ENCODE measurements at places on chromosomes 4 and X.
A peak's percentile ranks its signal among the peaks of the same experiment; 100 is the strongest.

DNA sequence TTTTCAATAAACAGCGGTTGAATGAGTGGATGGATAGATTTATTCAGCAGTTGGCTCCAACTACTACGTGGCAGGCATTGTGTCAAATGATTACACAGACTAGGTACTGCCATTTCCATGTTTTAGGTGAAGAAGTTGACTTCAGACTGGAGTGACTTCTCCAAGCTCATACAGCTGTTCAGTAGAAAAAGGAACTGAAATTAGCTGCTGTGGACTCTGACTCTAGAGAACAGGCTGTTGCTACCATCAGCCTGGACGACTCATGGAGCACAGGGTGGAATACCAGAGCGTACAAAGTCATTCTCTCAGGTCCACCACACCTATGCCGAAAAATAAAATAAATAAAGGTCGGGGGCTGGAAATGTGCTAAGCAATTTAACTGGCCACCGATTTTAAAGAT lies 45.3 kb downstream of the TENM3 start:
- no peak for DNase-seq

DNA sequence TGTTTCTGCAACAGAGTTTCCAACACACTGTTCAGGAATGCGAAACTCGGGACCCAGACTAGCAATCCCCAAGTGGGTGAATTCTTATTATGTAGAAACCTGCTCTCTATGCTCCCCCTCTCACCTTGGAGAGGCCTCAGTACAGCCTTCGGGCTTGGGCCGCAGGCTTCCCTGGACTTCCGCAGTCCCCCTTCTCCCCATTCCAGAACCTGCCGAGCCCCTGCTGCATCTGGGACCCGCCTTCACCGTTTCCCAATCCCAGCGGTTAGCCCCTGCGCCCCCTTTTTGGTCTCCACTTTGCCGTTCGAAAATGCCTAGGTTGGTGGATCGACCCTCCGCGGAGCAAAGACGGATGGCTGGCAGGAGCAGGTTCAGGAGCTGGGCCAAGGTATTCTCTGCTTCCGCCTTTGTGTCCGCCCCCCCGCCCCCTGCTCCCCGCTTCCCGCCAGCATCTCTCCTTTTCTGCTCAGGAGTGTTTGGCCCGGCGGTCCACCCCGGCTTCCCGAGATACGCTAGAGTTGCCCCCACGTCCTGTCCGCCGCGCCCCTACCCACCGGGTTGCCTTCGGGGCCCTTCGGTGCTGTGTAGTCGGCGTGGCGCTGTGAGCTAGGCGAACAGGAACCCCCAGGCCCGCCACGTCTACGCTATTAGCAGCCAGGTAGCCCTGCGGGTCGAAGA lies 11.5 kb downstream of the HAND2 start:
- DNase-seq, result no peak

DNA sequence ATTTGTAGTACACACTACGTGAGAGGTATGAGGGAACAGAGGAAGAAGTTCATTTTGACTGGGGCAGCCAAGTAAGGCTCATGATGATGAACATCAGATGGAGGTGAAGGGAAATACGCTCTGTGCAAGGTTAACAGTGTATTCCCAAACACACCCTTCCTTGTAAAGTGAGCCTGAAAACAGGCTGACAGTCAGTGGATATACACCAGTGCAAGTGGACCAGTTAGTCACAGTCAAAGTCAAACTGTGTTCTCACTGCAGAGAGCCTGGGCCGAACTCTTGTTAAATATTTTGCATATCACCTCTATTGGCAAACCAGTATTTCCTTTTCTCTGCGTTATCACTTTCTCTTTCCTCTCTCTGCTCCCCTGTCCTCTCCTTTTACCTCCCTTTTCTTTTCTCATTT lies 23.4 kb upstream of the RHOH start:
- DNase-seq, result no peak

DNA sequence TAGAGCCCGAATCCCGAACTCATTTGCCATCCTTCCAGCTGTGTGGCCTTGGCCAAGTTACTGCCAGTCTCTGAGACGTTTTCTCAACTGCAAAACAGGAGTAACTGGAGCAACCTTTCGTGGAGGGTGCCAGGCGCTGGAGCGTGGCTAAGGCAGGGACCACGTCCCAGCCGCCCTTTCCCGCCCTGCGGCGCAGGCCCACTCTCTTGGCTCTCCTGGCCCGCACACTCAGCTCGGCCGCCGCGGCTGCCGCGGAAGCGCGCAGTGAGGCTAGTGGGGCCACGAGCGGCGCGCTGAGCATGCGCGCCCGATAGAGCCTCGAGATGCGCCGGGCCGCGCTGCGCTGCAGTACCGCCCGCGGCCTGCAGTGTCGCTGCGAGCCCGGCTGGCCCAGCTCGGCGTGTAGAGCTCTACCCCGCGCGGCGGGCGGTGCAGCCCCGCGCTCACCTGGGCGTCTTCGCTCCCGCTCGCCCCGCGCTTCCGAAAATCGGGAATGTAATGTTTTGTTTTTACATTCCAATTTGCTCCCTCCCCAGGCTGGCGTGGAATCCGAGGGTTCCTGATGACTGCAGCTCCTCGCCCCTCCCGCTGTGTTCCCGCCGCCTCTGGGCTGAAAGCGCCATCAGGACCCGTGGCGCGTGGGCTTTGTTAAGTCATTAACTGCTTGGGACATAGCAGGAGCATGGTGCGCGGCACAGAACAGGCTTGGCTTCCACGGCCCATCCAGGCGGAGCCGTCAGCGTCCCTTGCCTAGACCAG lies 4.0 kb upstream of the ZNF518B start:
- peak; percentile 76 for DNase-seq

GRCh38 chrX:153642655-153643430 lies 4.2 kb upstream of the DUSP9 start:
- no peak for DNase-seq

DNA sequence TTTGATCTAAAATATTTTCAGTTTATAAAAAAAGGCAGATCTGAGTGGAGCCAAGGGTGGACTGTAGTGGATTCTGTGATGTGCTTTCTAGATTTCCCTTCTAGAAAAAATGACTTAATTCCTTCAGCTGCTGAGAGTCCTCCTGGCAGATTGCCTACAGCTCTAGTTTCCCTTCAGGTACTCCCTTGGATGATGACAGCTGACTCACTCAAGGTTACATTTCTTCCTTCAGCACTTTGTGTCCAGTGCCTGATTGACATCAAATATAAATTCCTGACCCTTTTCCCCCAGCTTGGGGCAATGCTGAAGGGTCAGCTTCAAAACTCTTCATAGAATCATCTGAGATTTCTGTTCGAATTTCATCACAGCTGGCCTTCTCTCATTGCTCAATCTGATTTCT lies 161.7 kb downstream of the EMCN start:
- no peak for DNase-seq

DNA sequence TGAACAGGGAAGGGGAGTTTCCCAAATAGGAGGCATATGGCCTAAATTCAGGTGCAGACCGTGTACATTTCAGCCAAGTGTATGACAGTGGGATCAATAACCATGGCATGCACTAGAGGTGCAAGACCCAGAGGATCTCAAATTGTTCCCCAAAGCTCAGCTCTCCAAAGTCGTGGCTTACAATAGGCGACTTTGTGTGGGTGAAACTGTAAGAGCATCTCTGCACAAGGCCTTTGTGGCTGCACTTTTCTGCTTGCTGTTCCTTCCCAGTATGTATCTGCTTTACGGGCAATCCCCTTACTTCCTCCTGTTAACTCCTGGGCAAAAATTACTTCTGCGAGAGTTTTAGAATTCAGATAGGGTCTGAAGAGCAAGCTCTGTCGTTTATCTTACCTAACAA lies 518.3 kb upstream of the ZFP42 start:
- no peak for DNase-seq

DNA sequence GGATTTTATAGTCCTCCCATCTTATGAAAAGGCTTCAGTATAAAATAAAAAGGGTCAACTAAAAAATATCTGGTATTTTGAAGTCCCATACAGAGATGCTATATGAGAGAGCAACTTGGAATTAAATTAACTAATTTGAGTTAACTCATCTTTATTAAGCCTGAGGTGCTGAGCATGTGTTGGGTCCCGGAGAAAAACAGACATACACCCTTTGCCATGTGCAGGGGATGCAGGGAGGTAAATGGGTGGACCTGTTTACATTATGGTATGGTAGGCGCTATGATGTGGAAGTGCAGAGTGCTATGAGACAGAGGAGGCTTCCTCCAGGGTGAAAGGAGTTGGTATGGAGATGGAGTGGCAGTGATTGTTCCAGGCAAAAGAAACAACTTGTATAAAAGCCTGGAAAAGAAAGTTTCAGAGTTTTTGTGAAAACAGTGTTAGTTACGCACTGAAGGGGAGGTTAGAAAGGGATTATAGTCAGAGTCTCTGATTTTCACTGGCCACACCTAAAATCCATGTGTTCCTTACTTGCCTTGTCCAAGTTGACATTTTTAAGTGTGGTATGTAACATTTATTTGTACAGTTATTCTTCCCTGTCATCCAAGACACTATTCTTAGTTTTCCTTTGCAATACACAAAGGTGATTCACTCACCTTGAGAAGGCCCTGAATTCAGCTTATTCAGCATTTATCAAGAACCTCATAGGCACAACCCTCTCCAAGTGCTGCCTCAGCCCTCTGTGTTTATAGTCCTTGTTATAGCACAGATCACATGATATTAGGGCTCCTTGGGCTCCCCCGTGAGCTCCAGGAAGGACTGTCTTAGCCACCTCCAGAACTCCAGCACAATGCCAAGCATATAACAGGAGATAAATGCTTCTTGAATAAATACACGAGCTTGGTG lies 152.0 kb downstream of the RASL11B start:
- DNase-seq, result no peak

- DNase-seq, result no peak
Observed at GRCh38 chr4:4182835-4183568, 43.7 kb downstream of the OTOP1 start.

GRCh38 chr4:169492436-169493163 lies 119.8 kb downstream of the NEK1 start:
- peak; percentile 48 for DNase-seq

- no peak for DNase-seq
Observed at GRCh38 chr4:117545039-117545438, 459.7 kb upstream of the TRAM1L1 start.

GRCh38 chrX:48467281-48467761 lies 2.7 kb downstream of the SLC38A5 start:
- no peak for DNase-seq

GRCh38 chr4:95580226-95580625 lies 31.5 kb upstream of the UNC5C start:
- DNase-seq, result no peak

DNA sequence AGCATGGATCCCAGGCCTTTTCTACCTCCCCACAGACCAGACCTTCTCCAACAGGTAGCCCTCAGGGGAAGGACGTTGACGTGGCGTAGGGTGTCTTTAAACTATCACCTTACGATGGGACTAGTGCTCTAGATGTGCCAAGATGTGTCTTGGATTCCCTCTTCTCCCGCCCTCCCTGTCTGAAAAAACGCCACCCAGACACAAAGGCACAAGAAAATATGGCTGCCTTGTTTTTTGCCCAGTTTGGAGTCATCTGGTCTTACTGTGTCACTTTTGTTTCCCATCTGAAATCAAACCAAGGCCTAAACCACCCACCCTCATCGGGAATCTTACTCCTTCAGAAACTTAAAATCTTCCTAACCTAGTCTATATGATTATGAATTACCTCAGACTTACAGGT lies 235.4 kb downstream of the OR13H1 start:
- DNase-seq, result no peak

- DNase-seq, result no peak
Observed at GRCh38 chrX:134764202-134764785, 106.0 kb upstream of the PLAC1 start.

GRCh38 chr4:8402640-8403039 lies 37.9 kb downstream of the ACOX3 start:
- no peak for DNase-seq

- DNase-seq, result no peak
Observed at GRCh38 chr4:93147524-93148212, 680.9 kb upstream of the ATOH1 start.

GRCh38 chr4:4810092-4810774 lies 49.2 kb upstream of the MSX1 start:
- DNase-seq, result no peak

- DNase-seq, result no peak
Observed at GRCh38 chr4:112589206-112589605, 47.5 kb downstream of the ZGRF1 start.

DNA sequence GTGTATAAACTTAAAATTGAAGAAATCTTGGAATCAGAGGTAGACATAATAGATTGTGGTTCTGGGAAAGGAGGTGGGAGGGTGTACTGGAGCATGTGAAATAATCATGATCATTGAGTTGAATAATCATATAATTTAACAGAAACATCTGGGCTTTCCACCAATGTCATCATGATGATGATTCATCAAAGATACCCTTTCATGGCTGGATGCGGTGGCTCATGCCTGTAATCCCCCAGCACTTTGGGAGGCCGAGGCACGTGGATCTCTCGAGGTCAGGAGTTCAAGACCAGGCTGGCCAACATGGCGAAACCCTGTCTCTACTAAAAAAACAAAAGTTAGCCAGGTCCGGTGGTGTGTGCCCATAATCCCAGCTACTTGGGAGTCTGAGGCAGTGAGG lies 6.7 kb upstream of the RUFY3 start:
- DNase-seq, result peak; percentile 63

GRCh38 chr4:115090483-115091075 lies 22.8 kb downstream of the NDST4 start:
- DNase-seq, result peak; percentile 8

DNA sequence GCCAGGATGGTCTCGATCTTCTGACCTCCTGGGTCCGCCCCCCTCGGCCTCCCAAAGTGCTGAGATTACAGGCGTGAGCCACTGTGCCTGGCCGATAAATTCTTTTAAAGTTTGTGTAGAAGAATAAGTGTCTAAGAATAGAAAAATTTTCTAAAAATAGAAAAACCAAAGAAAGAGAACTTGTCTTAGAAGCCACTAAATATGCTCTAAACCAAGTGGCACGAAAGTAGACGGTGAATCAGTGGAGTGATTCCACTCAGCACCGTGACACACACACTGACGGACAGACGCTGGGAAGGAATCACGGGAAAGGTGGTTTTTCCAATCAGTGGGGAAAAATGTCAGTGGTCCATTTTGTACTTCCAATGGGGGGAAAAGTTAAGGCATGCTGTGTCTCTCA lies 72.7 kb upstream of the PSAPL1 start:
- DNase-seq, result no peak

GRCh38 chr4:26257850-26258249 lies 63.0 kb upstream of the RBPJ start:
- no peak for DNase-seq

DNA sequence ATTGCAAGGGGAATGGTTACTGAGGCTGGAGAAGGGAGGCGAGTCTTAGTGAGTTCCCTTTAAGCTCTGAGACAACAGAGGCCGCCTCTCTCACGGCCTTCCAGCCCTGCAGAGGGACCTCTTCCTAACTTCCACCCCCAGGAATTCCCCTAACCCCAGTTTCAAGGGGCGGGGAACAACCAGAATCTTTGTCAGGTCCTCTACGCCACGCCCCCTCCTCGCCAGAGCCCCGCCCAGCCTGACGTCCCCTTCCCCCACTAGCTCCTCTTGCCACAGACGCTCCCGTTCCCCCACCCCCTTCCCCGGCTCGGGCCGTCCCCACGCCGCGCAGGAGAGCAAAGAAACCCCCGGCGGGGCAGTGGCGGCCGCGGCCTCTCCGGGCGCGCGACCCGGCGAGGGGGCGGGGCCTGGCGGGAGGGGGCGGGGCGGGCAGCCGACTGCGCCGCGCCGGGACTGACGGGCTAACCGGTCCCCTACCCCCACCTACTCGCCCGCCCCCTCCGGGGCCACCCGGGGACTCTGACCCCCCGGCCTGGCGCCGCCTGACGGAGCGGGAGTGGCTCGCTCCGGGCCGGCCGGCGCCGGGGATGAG lies 12.3 kb upstream of the TMEM156 start:
- DNase-seq, result peak; percentile 98

Measured in CD4-positive, alpha-beta T cell treated with Interleukin-4 for 1 hour (primary cell).